IPS DF 19.7 (cell line): ENCODE measurements at places on chromosomes 1 and 21.

DNA sequence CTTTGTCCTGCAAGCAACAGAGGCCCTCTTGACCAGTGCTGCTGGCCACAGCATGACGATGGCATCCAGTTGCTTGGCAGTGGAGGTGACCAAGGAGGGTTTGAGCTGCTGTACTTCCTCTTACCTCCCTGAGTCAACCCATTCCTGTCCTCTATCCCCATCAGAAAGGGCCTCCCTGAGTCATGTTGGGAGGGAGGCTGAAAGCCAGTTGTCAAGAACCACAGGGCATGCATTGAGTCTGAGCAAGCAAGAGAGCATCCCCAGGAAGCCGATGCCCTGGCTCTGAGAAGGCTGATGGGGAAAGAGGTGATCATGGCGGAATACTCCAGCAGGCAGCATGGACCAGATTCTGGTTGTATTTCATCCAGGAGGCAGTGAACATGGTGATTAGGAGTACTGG lies 69.6 kb downstream of the LACTBL1 start:
- DNase-seq = no peak

DNA sequence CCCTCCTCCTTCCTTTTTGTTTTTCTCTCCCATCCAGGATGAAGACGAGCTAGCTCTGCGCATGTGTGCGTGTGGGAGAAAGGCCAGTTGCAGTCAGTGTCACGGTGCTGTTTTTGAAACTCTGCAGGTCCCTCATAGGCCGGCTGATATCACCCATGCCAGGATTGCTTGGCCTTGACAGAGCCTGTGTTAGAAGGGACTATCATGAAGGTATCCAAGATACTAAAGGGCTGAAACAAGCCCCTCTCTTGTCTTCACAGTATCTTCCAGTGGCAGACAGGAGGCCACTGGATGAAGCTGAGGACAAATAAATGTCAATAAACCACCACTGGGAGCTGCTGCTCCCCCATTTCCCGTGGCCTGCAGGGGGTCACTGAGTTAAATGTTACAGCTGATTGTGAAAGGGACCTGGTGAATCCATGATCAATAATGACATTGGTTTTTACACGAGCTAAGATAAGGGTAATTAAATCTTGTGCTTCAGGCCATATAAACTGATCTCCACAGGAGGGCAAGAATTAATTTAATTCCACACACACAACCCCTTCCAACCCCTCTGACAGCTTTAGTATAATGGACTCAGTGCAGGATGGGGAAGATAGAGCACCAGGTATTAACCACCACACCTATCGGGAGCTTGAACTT lies 64.6 kb upstream of the TARBP1 start:
- DNase-seq = no peak

- DNase-seq = no peak
Observed at GRCh38 chr1:218200979-218201378, 84.1 kb upstream of the RRP15 start.

DNA sequence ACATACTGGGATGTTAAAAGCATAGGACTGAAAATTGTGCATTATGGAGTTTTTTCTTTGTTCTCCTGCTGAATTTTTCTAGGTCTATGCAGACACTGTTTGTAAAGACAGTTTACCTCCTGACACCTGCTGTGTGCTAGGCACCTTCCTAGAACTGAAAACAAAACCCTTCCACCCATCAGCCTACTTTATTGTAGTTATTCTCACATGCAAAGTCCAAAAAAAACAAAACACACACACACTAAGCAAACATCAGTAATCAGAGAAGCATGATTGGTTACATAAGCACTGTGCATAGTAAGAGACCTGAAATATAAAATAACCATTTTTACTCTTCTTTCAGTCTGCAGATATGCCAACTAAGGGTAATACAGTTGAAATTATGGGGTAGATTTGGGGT lies 195.1 kb downstream of the CRB1 start:
- DNase-seq = no peak

GRCh38 chr21:46092026-46092764 lies 5.7 kb upstream of the COL6A2 start:
- DNase-seq = no peak

DNA sequence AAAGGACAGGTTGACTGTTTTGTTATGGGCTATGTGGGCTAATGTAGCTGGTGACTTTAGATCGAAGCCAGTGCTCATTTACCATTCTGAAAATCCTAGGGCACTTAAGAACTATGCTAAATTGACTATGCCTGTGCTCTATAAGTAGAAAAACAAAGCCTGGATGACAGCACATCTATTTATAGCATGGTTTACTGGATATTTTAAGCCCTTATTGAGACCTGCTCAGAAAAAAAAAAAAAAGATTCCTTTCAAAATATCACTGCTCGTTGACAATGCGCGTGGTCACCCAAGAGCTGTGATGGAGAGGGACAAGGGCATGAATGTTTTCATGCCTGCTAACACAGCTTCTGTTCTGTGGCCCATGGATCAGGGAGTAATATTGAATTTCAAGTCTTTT lies 48.1 kb downstream of the CAMSAP2 start:
- DNase-seq = no peak

DNA sequence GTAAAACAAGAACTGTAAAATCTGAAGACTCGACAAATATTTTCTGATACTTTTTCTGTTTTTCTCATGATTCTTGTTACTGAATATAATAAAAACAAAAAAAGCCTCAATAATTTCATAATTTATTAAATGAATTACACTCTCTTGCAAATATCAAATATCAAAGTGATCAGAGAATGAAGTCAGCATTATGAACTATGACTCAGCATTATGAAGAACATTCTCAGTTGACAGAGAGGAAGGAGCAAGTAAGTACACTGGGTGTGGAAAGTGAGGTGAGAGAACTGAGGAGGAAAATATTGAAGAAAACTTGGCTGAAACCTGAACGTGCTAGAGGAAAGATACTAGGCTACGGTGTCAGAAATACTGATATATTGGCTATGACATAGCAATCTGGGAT lies 529.5 kb downstream of the KCNT2 start:
- no peak for DNase-seq

GRCh38 chr1:172238965-172239364 lies 181.5 kb upstream of the C1orf105 start:
- DNase-seq = no peak

- no peak for DNase-seq
Observed at GRCh38 chr1:214401666-214402065, 120.7 kb downstream of the SMYD2 start.

GRCh38 chr1:221712776-221713431 lies 29.0 kb downstream of the DUSP10 start:
- DNase-seq = no peak

GRCh38 chr1:36279110-36279788 lies 26.9 kb upstream of the SH3D21 start:
- no peak for DNase-seq

- no peak for DNase-seq
Observed at GRCh38 chr1:59432531-59433439, 135.9 kb downstream of the FGGY start.

GRCh38 chr1:109263597-109264378 lies 14.4 kb downstream of the CELSR2 start:
- DNase-seq = no peak

DNA sequence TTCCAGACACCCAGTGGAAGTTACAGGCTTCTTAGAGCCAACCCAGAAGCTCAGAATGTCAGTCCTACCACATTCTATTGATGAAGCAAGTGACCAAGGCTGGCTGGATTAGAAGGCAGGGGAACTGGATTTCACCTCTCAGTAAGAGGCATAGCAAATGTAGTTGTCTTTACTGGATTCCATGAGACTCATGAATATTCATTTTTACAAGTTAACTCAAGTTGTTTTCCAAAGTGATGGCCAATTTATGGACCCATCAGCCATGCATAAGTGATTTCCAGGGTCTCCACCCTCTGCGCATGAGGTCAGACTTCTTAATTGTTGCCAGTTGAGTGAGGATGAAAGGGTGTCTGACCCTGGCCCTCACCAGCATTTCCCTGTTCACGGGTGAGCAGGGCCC lies 426.8 kb upstream of the VAMP3 start:
- DNase-seq = no peak

DNA sequence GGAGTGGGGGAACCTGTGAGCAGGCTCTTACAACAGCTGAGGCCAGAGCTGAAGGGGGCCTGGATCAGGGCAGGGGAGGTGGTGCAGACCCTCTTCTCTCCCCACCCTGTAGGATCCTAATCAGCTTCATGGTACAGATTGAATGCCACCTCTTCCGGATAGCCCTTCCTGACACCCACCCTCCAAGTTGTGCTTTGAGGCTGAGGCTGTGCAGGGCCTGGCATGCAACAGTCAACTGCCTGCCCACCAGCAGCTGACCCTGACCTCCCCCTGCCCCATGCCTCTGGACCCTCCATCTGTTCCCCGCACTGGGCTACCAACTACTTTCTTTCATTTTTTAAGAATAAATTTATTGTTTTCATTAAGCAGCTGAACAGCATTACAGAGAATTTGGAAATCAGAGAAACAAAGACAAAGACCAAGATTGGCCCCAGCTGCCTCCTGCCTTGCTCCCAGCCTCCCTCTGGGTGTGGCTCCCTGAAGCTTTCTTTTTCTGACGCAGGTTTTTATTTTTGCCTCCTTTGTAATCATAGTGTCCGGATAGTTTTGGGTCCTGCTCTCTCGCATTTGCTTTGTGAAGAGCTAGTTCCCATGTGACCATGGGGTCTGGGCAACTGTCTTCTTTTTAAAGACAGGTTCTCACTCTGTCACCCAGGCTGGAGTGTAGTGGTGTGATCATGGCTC lies 12.8 kb downstream of the ZNF362 start:
- no peak for DNase-seq

GRCh38 chr1:233613252-233614172 lies at the start of gene KCNK1:
KCNK1 (plus strand) TSS chr1:233614106; CDS start chr1:233614172, 66 bp downstream.
- DNase-seq = no peak

GRCh38 chr1:167262836-167263235 lies 42.1 kb downstream of the POU2F1 start:
- no peak for DNase-seq

GRCh38 chr1:30904962-30905335 lies 3.6 kb downstream of the SDC3 start:
- no peak for DNase-seq

- DNase-seq = no peak
Observed at GRCh38 chr1:71572038-71572437, 491.2 kb upstream of the ZRANB2 start.

DNA sequence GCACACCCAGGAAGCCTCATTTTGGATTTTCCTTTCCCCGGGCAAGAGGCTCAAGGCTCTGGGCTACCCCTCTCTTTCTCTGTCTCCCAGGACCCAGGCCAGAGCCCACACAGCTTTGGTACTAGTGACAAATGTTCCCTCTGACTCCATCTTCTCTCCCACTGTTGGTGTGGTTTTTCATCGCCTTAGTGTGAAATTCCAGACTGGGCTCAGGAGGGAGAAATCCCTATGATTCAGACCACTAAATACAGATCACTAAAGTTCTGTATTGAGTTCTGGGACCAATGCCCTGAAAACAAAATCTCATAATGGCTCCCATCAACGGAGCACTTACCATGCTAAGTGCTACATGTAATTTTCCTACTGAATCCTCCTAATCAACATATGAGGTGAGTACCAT lies 26.1 kb downstream of the IQGAP3 start:
- DNase-seq = no peak

- DNase-seq = no peak
Observed at GRCh38 chr1:194731025-194731424, 1544.6 kb upstream of the B3GALT2 start.

DNA sequence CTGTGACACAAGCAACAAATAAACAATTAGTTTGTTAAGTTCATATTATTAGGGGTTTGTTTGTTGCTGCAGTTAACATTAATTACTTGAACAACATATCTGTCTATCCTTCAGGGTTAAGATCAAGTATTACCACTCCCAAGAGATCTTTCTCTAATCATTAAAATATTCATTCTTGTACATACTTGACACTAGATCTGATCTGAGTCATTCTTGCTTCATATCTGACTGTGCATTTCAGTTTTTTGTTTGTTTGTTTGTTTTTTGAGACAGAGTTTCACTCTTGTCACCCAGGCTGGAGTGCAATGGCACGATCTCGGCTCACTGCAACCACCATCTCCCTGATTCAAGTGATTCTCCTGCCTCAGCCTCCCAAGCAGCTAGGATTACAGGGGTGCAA lies 613.3 kb upstream of the PLXNA2 start:
- no peak for DNase-seq

DNA sequence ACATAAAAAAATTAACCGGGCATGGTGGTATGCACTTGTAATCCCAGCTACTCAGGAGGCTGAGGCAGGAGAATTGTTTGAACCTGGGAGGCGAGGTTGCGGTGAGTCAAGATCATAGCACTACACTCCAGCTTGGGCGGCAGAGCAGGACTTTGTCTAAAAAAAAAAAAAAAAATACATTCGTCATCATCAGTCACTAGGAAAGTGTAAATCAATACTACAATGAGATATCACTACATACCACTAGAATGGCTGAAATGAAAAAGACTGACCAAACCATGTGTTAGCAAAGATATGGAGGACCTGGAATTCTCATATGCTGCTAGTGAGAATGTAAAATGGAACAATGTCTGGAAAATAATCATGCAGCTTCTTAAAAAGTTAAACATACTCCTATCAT lies 9.3 kb downstream of the SPATA45 start:
- no peak for DNase-seq

DNA sequence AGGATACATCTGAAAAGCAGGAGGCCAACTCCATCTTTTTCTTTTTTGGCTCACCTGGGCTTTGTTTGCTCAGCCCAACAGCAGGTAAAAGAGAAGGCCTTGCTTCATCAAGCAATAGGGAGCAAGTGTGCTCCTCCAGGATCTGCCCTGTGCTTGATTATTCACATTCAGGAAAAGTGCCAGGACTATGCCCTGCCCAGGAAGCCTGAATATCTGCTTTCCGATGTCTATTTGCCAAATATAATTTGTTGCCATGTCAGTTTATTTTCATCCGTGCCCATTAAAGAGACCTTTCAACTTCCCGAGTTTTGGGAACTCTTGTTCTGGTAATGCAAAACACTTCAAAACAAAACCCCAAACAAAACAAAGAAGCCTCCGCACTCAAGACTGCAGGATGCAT lies 185.3 kb downstream of the CDC7 start:
- DNase-seq = no peak

DNA sequence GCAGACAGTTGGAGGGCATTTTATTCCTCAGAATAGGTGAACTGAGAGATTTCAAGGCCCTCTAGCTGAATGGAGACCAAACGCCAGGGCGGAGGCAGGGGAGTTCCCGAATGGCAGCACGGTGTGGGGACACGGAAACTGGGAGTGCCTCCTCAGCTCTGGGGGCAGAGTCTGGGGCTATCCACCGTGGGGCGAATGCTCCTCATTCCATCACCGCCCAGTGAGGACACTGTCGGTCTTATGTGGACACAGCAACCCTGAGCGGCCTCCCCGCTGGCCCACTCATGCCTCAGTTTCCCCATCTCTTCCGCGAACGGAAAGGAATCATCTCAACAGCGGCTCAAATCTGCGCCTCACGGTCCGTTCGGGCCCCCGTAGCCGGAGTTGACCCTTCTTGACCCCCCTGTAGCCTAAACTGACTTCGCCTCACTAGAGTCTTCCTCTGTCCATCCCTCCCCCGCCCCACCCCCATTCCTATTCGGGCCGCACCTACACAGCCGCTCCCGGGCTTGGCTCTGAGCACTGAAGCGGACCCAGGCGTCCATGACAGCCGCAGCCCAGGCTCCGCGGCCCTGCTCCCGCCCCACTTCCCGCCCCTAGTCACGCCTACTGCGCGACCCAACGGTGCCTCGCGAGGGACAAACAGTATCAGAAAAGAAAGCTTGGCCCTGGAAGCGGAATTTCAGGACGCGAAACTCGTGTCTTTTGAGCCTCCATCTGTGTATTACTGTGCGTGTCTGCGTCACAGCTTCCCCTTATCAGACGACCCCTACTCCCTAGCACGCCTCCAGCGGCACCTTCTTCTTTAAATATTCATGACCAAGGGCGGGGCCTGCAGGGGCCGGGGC lies at the start of gene PEX11B:
Gene PEX11B (minus strand): TSS at position 574 of the 848 bp plus-strand sequence. CDS start 29 bp downstream, at position 545.
- DNase-seq = no peak
